ENCODE measurements at places on chromosomes 2 and 18.

- no peak for DNase-seq
Observed at GRCh38 chr2:40797120-40797519, 345.2 kb upstream of the SLC8A1 start.

DNA sequence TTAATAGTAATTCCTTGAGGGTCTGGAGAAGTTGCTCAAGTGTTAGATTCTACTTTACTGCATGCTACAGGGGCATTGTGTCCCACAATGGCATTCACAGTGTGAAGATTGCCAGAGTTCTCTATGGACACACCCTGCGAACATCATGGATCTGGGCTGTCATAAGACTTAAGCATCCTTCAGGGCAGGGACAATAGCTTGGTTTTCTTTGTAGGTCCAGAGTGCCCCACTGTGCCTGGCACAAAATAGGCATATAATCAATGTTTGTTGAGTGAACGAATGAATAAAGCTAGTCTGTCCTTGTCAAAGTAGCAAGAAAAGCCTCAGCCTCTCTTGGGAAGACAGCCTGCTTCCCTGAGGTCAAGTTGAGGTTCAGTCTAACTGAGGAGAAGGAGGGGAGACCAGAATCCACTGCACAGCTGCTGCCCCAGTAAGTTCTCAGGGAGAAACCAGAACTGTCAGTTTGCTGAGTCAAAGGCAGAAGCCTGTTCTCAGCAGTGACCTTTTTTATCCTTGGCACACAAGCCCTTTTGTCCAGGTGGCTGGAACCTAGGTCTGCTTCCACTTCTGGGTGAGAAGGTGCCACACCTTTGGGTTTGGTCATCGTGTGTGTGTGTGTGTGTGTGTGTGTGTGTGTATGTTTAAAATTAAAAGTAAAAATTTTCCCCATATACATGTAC, 15.0 kb downstream of the INPP4A start:
- no peak for DNase-seq

GRCh38 chr2:46394649-46395510, 84.5 kb upstream of the TMEM247 start:
- DNase-seq, result no peak

DNA sequence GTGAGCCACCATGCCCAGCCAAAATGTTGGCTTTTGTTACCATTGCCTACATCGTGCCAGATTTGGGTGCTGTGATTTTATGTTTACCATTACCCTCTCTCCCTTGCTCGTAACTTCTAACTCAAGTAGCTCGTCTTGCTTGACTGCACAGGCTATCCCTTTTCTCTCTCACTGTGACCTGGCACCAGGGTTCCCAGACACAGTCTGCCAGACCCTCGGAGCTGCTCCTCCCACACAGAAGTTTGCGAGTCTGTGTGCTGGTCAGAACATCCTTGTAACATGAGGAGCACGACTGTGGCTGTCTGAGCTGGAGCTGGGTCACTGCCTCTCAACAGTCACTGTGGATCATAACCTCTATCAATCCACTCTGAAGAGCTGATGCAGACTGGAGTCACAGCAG, 152.5 kb upstream of the ACKR3 start:
- no peak for DNase-seq

- DNase-seq, result no peak
Observed at GRCh38 chr2:11865378-11865777, 118.9 kb downstream of the LPIN1 start.

DNA sequence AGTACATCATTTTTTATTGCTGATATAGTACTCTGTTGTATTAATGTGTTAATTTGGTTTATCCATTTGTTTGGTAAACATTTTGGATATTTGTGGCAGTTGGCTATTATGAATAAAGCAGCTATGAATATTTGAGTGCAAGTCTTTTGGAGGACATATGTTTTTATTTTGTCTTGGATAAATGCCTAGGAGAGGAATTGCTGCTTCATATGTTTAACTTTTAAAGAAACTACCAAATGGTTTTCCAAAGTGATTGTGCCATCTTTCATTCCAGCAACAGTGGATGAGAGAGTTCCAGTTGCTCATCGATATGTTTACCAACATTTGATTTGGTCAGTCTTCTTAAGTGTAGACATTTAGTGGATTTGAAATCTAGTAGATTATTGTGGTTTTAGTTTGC, 51.8 kb downstream of the MERTK start:
- DNase-seq, result no peak

DNA sequence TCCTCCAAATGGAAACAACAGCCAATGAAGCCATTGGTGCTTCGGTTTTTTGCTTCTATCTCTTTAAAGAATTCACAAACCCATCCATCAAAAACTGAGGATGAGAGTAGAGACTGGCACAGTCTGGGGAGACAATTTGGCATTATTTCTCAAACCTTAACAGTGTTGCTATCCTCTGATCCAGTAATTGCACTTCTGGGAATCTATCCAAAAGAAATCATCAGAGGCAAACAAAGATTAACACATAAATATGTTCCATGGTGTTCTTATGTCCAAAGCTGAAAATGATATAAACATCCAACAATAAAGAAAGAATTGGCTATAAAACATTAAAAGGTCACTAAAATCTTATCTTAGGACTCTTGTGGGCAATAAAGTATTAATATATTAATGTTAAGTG, 35.1 kb downstream of the REEP1 start:
- DNase-seq, result no peak

- no peak for DNase-seq
Observed at GRCh38 chr18:36191286-36191685, 4.0 kb downstream of the MOCOS start.

GRCh38 chr18:79361766-79362522, 33.8 kb upstream of the NFATC1 start:
- no peak for DNase-seq

DNA sequence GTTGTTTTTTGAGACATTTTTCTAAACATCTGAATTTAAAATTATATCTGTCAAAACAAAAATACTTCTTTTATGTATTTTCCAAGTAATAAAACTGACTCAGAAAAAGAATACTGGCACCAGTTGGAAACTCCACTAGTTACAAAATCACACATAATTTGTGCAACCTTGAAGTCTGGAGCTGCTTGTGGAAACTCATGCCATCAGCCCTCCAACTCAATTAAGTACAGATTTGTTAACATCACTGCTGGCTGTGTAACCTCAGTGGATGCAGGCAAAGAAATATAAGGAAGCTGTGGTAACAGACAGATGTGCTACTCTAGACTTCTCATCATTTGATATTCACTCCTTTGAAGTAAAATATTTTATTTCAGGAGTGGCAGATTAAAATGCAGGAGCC, 30.0 kb upstream of the RAPH1 start:
- DNase-seq, result no peak
